ENCODE measurements at places on chromosomes 6 and 20.

GRCh38 chr6:19160081-19160730 lies 677.0 kb upstream of the ID4 start:
- DNase-seq, result no peak

DNA sequence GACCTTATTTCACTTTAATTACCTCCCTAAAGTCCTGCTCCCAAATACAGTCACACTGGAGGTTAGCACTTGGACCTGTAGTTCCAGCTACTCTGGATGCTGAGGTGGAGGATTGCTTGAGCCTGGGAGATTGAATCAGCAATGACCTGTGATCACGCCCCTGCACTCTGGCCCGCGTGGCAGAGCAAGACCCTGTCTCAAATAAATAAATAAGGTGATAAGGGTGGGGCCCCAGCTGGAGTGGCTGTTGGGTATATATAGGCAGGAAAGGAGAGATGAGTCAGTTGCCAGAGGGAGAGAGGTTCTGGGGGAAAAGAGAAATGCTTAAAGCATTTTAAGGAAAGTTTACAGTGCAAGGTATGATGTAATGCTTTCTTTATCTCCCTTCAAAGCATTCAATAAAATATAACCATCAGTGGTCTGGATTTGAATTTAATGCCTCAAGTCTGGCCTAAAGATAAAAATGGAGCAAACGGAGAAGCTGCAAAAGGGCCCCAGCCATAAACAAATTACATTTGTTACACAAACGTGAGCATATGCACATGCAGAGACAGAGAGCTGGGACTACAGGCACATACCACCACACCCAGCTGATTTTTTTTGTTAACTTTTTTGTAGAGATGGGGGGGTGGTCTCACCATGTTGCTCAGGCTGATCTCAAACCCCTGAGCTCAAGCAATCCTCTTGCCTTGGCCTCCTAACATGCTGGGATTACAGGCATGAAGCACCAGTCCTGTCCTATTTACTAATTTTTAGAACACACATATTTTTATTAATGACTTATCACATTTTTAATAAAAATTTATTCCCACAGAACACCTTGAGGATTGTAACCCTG lies 6.1 kb upstream of the PM20D2 start:
- DNase-seq, result no peak

DNA sequence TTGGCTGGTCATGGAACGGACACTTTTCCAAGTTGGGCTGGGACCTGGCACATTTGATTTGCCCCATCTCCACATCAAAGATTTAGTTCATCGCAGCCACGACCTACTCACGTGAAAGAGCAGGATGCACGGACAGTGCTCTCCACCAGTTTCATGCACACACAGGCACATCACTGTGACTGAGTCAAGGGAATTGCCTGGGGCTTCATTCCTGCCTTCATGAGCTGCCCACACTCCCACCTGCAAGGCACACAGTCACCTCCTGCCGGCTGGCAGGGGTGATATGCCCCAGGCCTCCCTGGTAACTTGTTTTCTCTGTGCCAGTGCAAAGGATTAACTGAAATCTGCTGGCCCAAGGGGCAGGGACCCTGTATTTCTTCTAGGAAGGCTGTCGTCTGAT lies 23.3 kb upstream of the CST1 start:
- DNase-seq, result no peak

DNA sequence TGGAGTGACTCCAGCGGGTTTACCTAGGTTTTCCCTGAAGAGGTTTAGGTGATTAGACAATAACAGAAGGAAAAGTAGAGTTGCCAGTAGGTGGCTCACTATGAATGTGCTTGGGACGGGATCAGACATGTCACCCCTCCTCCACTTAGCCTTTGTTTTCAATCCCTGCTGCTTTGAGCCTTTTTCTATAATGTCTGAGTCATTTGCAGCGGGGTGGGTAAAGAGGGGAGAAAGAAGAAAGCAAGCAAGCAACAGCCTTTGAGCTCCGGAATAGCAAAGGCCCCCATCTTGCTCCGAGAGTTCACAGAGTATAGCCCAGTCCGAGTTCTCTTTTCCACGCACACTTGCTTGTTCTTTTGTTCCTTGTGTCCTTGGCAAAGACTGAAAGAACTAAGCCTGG lies 129.1 kb downstream of the PACRG start:
- DNase-seq, result no peak

- DNase-seq, result no peak
These were observed 160.7 kb upstream of the MAN1A1 start for GRCh38 chr6:119510246-119510645.

- no peak for DNase-seq
These were observed 90.5 kb upstream of the VGLL2 start for GRCh38 chr6:117174835-117175360.

- no peak for DNase-seq
These were observed 235.8 kb downstream of the ALDH8A1 start for GRCh38 chr6:134714113-134714512.

DNA sequence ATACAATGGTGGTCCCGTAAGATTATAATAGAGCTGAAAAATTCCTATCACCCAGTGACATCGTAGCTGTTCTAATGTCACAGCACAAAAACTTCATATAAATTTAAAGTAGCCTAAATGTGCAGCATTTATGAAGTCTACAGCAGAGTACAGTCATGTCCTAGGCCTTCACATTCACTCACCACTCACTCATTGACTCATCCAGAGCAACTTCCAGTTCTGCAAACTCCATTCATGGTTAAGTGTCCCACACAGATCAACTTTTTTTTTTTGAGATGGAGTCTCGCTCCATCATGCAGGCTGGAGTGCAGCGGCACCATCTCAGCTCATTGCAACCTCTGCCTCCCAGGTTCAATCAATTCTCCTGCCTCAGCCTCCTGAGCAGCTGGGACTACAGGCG lies 20.9 kb upstream of the KCNG1 start:
- no peak for DNase-seq

DNA sequence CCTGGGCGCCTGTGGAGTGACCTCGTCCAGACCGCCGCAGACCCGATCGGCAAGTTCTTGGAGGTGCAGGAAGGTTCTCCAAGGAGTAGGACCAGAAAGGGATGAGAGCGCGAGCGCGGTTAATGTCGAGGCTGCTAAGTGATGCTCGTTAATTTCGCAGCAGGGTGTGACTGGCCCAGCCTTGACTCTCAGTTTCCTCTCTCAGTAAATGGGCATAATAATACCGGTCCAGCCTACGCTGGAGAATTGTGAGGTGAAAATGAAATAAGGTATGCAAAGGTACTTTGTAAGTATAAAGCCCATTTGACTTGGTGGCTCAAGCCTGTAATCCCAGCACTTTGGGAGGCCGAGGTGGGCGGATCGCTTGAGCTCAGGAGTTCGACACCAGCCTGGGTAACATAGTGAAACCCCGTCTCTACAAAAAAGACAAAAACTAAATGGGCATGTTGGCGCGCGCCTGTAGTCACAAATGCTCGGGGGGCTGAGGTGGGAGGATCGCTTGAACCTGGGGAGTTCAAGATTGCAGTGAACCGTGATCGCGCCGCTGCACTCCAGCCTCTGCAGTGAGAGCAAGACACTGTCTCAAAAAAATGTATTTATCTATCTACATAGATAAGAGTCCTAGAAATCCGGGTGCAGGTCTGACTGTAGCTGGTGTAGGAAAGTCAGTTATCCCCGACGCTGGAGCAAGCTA lies 634 bp upstream of the BTBD9 start:
- DNase-seq, result no peak

GRCh38 chr6:66096679-66097078 lies 389.7 kb upstream of the EYS start:
- DNase-seq, result no peak

DNA sequence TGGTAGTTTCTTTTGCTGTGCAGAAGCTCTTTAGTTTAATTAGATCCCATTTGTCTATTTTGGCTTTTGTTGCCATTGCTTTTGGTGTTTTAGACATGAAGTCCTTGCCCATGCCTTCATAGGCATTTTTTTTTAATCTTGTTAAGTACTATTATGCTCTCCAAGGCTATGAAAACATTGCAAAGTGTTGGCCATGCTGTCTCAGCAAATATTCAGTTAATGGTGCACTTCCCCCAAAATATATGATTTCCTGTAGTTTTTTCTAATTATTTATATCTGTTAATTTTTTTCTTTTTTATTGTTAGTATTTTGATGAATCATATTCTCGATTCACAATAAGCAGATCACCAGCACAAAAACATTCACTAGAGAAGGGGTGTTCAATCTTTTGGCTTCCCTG lies 806.1 kb upstream of the FLRT3 start:
- DNase-seq, result no peak

GRCh38 chr20:36052117-36052513 lies 83.7 kb downstream of the CNBD2 start:
- no peak for DNase-seq

DNA sequence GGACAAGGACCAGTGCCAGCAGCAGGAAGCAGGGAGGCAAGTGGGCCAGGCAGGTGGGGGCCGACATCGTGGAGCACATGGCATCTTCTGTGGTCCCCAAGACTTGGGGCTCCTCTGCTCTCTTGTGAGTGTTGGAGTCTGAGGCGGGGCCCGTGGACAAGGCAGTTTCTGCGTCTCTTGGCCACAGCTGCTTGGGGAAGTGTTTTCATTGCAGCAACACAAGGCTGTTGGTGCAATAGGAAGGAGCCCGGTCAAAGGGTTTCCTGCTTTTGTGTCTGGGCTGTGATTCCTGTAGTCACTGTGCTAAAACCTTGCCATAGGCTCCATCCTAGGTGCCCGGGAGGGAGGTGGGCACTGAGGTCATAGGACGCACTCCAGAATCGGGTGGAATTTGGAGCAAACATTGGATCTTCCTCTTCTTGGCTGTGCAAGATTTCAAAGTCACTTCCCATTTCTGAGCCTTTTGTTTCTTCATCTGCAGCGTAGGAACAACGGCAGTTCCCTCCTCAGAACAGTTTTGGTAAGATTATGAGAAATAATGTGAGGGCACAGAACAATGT lies at the start of gene SIRPB2:
SIRPB2 (minus strand) TSS at position 140 of the 560 bp plus-strand sequence; CDS start at position 79, 61 bp downstream.
- no peak for DNase-seq

DNA sequence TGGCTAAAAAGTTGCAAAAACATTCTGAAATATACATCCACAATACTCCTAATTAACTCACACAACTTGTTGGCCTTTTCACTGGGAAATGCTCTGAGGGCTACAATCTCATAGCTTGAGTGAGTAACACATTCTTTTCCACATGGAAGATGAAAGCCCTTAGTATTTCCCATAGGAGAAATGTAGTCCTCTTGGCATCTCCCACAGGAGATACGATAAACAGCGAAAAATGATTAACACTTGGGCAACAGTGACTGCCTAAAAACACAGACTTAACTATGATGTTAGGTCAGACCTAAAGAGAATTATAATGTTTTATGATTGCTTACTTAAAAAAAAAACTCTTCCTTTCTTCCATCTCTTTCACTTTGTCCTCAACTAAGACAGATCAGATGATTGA lies 9.0 kb downstream of the MYLK4 start:
- DNase-seq, result no peak

DNA sequence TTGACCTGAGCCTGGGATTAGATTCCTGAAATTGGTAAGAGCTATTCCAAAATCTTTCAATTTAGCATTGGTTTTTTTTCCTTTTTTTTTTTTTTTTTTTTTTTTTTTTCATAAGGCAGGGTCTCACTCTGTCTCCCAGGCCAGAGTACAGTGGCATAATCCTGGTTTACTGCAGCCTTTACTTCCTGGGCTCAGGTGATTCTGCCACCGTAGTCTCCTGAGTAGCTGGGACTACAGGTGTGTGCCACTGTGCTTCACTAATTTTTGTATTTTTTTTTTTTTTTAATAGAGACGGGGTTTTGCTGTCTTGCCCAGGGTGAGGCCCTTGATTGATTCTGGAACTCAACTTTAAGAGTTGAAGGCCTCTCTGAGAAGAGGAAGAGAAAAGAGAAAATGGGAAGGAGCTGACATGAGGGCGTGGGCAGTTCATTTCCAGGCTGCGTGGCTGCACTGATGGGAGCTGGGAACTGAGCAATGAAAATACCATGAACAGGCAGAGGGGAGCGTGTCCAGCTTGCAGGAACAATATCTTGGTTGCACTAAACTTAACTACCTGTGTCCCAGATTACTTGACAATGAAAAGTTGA lies 24.6 kb downstream of the KDM1B start:
- DNase-seq, result no peak

GRCh38 chr20:10940941-10941340 lies 267.1 kb upstream of the JAG1 start:
- DNase-seq, result no peak

- DNase-seq, result peak; percentile 36
These were observed 690 bp downstream of the IFNGR1 start for GRCh38 chr6:137218473-137218916.

GRCh38 chr6:43447604-43448003 lies 7.7 kb downstream of the DLK2 start:
- DNase-seq, result no peak

GRCh38 chr6:130890521-130890971 lies 63.3 kb downstream of the SMLR1 start:
- DNase-seq, result no peak

- DNase-seq, result no peak
These were observed 16.6 kb downstream of the SLC2A12 start for GRCh38 chr6:134035823-134036296.
